ENCODE measurements at places on chromosomes 3 and 15. TPM values are rescaled to one million over a fixed set of nuclear protein-coding genes. Genes with fewer than 3 reads are reported as not detected.
A peak's percentile ranks its signal among the peaks of the same experiment; 100 is the strongest.

- no peaks in the 10 kb centered on the region for H3K36me3 ChIP-seq
- H3K27ac ChIP-seq: no peak overlapping the region
- H3K27me3 ChIP-seq: peaks cover 6% of the 10 kb centered on the region
- no peak for DNase-seq
- H3K4me1 ChIP-seq: no peaks in the 10 kb centered on the region
These were observed 251.9 kb downstream of the IGSF11 start for GRCh38 chr3:118782755-118783202.

The CKMT1B gene
- 0.25 TPM for total RNA-seq

DNA sequence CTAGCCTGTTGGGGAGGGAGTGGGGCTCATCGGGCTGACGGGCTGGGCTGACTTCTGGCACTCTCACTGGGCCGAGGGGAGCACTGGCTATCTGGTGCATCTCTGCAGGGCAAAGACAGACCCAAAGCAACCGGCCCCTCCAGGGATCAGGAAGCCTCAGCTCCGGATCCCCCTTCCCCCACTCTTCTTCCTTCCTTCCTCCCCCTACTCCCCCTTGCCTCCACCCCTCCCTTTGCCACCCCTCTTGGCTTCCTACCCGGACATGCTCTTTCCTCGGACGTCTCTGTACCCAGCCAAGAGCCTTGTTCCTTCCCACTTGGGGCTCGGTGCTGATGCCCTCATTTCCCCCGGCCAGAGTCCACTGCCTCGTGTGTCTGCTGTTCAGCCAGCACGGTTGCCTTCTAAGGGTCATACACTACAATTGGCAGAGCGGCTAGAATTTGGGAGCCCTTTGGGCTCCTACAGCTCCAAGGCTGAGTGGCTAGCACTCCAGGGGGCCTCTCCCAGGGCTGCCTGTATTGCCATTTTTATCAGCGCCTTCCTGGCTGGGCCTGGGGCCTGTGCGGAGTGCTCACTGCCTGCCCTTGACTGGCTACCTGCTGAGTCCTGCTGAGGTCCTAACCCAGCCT is 10.9 kb downstream of the SEMA3F start:
- H3K27ac ChIP-seq: no peak overlapping the region
- no peak for DNase-seq
- no peaks in the 10 kb centered on the region for H3K27me3 ChIP-seq
- H3K4me1 ChIP-seq: no peaks in the 10 kb centered on the region
- no peaks in the 10 kb centered on the region for H3K36me3 ChIP-seq

The ACKR2 gene
- 0.64 TPM for total RNA-seq

DNA sequence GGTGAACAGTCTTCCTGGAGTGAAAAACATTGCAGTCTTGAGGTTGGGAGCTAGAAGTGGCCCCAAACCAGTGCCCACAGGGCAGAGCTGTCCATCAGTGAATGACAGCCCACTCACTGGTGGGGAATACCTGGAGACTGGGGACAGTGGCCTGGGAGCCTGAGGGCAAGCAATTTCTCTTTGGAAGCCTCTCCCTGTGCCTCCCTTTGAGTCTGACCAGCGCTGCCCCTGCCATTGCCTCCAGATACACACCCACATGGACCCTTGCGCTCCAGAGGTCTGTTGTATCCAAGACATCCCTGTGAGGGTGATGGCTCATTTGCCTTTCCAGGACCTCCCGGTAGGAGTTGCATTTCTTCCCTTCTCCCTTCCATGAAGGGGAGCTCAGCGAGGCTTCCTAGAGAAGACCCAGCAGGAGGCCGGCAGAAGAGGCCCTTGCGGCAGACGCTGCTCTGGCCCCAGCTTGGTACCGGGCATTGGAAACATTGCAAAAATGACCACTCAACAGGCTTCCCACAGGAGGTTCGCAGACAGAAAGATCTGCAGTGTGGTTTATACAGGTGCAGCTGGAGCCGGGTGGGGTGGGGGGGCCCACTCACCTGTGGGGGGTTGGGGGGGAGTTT is 38.5 kb downstream of the KLF13 start:
- H3K4me1 ChIP-seq: peaks cover 99% of the 10 kb centered on the region
- peaks cover 41% of the 10 kb centered on the region for H3K36me3 ChIP-seq
- H3K4me3 ChIP-seq: peak overlapping the region; percentile 61
- H3K27me3 ChIP-seq: no peaks in the 10 kb centered on the region
- no peak for DNase-seq

- no peak overlapping the region for H3K4me3 ChIP-seq
- peaks cover 19% of the 10 kb centered on the region for H3K27me3 ChIP-seq
- peaks cover 4% of the 10 kb centered on the region for H3K4me1 ChIP-seq
- no peak overlapping the region for H3K27ac ChIP-seq
These were observed 125.0 kb downstream of the PLD1 start for GRCh38 chr3:171685116-171685895.

DNA sequence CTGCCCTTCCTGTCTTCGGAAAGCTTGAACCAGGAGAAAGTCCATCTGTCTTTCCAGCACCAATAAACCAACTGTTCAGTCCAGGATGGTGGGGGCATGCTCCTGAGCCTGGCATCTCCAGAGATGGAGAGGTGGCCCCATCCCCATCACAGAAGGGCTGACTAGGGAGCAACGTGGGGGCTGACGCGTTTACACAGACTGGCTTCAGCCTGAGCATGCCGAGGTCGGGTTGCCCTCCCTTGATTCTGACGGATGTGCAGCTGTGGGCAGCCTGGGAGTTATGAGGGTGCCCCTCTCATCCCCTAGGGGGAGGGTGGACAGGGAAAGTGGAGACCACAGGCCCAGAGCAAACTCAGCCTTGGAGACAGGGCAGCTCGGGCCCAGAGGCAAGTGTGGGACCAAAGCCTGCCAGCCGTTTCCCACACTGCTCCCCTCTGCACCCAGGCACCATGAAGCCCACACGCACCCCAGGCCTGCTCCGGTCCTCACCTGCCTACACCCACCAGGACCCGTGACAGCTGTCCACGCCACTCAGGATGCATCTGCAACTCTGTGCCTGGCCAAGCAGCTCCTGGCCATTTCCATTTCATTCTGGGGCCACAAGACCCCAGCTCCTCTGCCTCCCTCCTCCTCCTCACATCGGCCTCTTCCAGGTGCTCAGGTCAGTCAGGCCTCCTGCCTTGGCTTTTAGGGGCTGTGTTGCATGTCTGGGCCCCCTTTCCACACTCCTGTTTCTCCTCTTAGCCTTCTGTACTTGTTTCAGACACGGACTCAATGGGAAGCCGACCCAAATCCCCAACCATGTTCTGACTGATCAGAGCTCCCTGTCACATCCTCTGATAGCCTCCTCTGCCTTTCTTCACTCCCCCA is 48.2 kb upstream of the SLC41A3 start:
- H3K27me3 ChIP-seq: peaks cover 5% of the 10 kb centered on the region
- H3K4me1 ChIP-seq: no peaks in the 10 kb centered on the region
- no peak for DNase-seq
- no peak overlapping the region for H3K4me3 ChIP-seq
- no peaks in the 10 kb centered on the region for H3K36me3 ChIP-seq
- no peak overlapping the region for H3K27ac ChIP-seq

DNA sequence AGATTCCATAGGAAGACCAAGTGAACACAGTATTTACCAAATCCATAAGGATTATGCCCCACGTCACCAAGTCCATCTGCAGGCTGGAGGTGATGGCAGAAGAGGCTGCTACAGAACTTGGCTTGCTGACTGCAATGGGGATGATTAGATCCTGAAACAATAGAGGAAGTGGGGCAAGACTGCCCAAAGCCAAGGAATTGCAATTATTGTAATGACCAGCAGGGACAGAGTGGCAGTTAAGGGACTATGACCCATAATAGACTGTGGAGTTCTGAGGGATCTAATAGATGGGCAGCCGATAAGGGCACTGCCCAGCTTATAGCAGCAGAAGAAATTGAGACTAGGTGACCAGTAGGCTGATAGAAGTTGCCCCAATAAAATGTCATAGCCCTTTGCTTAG is 108.4 kb downstream of the MINAR1 start:
- no peak overlapping the region for H3K4me3 ChIP-seq
- no peak for DNase-seq
- H3K36me3 ChIP-seq: no peaks in the 10 kb centered on the region
- H3K4me1 ChIP-seq: no peaks in the 10 kb centered on the region

DNA sequence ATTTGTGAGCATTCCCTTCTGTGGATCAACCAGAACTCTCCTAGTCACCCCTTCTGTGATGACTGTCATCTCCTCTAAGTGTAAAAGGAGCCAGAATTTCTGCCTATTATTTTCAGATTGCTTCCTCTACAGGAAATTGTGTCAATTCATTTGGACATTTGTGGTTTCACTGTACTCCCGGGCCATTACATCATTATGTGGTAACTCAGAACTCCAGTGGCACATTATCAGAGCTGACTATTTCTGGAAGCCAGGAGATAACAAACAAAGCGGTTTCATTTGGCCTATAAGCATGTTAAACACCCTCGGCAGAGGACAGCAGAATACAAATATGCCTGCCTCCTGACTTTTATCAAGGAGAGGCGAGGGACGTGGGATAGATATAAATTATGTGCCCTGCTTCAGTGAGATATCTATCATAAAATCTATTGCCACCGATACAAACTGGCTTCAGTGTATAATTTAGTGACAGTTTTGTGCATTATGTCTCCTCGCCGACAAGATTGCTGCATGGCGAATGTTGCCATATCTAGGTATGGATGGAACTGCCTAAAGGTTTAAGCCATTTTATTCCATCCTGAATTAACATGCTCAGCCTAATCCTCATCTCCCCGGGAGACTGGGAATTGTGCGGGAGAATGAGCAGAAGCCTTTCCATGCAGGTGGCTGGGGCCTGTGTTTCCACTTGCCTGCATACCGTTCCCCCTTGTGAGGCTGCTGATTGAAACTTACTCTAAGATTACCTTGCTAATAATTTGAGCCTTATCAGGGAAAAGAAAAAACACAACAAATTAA is 193.4 kb upstream of the SEMA6D start:
- no peak overlapping the region for H3K4me3 ChIP-seq
- DNase-seq: no peak
- no peaks in the 10 kb centered on the region for H3K36me3 ChIP-seq
- no peak overlapping the region for H3K27ac ChIP-seq

DNA sequence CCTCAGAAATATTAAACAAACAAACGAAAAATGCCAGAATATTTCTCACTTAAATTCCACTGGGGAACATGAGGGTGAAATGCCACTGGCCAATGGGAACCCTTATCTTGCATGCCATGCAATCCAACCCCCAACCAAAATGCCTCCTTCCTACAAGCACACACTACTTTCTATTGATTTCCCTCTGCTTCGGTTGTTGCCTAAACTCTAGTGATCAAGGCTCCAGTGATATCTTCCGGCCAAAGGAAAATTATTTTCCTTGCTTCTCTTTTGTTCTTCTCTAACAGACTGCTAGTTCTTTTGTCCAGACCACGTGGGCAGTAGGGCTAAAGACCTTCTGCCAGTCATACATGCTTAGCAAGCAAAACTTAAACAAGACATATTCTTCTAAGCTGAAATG is 115.7 kb downstream of the TMCC1 start:
- no peak overlapping the region for H3K4me3 ChIP-seq
- peaks cover 2% of the 10 kb centered on the region for H3K36me3 ChIP-seq
- H3K4me1 ChIP-seq: no peaks in the 10 kb centered on the region
- no peak for DNase-seq
- no peak overlapping the region for H3K27ac ChIP-seq
- H3K27me3 ChIP-seq: no peaks in the 10 kb centered on the region

The CYP8B1 gene
- total RNA-seq: not detected

The ALDH1A2 gene
- total RNA-seq: not detected

The TUBGCP5 gene
- 16.4 TPM for total RNA-seq

- H3K36me3 ChIP-seq: no peaks in the 10 kb centered on the region
- H3K4me1 ChIP-seq: no peaks in the 10 kb centered on the region
- DNase-seq: no peak
- H3K4me3 ChIP-seq: no peak overlapping the region
- H3K27ac ChIP-seq: no peak overlapping the region
These were observed 81.9 kb downstream of the MITF start for GRCh38 chr3:69821133-69821532.

The SLC2A2 gene
- not detected for total RNA-seq
